Hippocampal formation (tissue), 2 donors: ENCODE measurements at places on chromosomes 7 and 10.
A peak's percentile ranks its signal among the peaks of the same experiment; 100 is the strongest.

GRCh38 chr10:130026670-130027456 is 62.8 kb upstream of the EBF3 start:
- DNase-seq, result no peak

GRCh38 chr7:116236020-116236630 is 25.8 kb downstream of the TES start:
- DNase-seq, result peak; percentile 59

DNA sequence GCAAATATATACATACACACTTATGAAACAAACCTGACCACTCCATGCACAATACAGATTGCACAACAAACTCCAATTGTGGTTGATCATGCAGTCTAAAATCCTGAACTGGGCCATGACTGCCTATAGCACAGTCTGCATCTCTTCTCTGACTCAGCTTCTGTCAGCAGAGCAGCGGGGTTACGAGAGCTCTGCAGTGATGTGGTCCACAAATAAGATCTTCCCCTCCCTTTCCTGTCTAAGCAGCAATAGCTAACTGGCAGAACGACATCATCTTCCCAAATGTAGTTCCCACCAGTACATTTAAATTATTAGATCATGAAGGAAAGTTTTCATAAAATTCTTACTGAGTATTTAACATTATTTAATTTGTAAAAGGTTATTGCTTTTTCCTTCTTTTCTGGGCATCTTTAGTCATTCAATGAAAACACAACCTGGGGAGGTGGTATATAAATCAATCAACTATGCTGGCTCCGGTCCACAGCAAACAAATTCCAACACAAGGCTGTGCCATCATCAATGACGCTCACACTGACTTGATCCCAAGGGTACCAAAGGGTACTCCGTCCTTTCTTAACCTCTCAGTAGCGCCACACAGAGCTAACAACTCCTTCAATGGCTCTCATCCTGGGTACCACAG is 17.1 kb downstream of the ARHGAP21 start:
- DNase-seq, result peak; percentile 39

GRCh38 chr7:95088536-95089215 is 181.3 kb downstream of the PPP1R9A start:
- DNase-seq, result no peak
